Renal cortical epithelial cell (primary cell): ENCODE measurements at places on chromosomes 3 and 15.

DNA sequence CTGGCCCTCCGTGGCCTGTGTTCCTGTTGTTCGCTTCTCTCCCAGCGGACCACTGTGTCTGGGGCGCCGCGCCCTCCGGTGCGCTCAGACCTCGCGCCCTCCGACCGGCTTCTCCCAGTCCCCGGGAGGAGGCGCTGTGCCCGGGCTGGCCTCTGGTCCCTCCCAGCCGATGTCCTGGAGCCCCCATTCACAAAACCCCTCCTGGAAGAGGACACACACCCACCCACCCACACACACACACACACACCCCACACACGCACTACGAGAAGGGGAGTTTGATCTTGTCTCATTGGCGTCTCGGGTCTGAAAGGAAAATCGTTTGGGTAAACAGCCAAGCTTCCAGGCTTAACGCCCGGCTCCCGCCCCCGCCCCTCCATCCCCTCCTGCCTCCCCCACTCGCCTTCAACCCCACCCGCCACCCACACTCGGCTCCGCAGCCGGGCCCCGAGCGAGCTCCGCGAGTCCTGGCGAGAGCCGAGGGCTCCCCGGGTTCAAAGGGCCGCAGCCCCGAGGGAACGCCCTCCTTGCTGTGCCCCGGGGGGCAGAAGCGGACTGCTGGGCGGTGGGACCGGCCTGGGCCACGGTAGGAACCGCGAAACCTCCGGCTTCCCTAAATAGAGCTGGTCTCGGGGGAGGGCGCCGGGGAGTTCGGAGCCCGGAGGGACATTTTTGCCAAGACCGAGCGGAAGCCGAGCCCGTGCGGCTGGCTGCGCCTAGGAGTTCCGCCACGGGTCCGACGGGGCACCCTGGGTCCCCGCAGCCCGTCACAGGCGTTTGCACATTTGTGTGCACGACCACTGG, 23.6 kb downstream of the NR2F2 start:
- no peak for DNase-seq

GRCh38 chr15:90757461-90757860, 40.3 kb downstream of the BLM start:
- no peak for DNase-seq

GRCh38 chr15:25689592-25689991, 173.5 kb downstream of the ATP10A start:
- no peak for DNase-seq

DNA sequence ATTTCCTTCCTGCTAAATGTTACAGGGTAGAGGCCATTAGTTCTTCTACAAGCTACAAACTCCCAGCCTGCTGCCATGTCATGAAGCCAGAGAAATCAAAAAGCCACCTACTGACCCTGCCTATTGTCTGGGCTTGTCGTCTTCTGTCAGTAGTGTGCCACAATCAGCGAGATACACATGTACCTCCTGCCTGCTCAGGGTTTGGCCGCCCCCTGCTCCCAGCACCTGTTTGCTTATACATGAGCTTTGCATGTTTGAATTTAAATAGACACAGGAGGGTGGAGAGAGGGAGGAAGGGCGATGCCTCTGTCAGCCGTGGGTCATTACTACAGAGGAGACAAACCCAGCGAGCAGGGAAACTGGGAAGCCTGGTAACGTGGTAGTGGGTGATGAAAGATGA, 106.1 kb downstream of the ROBO2 start:
- no peak for DNase-seq
